ENCODE measurements at places on chromosomes 4 and X. TPM values are rescaled to one million over a fixed set of nuclear protein-coding genes. Genes with fewer than 3 reads are reported as not detected.
A peak's percentile ranks its signal among the peaks of the same experiment; 100 is the strongest.

DNA sequence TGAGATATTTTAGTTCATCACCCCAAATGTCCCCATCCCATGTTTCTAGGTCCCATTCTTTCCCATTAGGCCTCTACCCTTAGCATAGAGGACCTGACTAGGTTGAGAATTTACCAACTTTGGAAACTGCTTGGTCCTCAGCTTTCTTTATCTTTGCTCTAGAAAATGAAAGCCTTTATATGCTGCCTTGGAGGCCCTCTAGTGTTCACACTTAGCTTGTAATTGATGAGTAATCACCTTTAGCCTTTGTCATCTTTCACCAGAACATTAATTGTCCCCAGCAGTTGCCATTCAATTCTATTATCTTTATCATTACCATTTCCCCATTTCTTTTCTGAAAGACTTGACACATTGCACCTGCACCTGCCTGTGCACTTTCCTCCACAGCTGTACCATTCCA, 589.2 kb upstream of the NR3C2 start:
- DNase-seq: no peak

DNA sequence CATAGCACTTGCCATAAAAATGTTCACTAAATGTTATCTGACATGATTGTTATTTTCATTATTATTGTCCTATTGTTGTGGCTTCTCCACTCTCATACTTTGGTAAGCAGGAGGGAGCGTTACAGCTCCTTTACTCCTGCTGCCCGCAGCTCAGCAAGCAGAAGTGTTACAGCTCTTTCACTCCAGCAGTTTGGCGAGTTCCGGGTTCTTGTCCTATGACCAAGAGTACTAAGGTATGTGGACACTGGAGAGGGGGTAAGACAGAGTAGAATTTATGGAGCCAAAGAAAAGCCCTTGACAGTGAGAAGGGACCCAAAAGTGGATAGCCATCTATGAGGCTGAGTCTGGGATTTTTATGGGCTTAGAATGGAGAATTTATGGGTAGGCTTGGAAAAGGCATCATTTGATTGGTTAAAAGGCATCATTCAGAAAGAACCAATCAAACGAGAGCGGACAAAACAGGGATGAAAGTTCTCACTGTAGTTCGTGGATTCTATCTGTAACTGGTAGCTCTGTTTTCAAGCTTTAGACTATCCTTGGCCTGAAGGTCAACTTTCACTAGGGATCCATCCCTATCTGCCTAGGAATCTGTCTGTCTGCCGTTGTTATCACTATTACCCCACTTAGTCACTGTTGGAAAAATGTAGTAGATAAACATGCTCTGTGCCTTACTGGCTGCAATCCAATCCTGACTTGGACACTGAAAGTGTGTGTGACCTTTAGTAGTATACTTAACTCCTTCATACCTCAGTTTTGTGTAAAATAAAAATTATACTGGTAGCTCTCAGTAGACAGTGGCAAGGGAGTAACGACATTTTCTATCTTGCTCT, 545.6 kb upstream of the LCORL start:
- no peak for DNase-seq

Gene GPR143
- total RNA-seq: not detected

Gene ENPP6
- 0.24 TPM for total RNA-seq

- DNase-seq: no peak
These were observed 195.3 kb upstream of the ANKRD50 start for GRCh38 chr4:124907881-124908280.

Gene PPBP
- not detected for total RNA-seq

DNA sequence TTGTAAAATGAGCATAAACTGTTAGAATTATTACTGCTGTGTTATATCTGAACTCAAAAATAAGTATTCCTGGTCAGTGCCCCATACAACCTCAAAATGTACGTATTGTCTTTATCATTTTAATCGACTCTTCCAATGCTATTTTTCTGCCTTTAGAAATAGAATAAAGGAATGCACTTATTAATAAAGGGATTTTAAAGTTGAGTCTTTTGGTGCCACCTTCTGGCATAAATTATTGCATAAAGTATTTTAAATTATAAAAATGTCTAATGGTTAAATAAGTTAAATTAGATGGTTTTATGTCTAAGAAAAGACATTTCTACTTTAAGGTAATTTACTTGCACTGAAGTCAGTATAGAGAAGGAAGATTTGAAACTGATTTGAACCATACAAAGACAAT, 424.0 kb upstream of the NDST4 start:
- DNase-seq: no peak

DNA sequence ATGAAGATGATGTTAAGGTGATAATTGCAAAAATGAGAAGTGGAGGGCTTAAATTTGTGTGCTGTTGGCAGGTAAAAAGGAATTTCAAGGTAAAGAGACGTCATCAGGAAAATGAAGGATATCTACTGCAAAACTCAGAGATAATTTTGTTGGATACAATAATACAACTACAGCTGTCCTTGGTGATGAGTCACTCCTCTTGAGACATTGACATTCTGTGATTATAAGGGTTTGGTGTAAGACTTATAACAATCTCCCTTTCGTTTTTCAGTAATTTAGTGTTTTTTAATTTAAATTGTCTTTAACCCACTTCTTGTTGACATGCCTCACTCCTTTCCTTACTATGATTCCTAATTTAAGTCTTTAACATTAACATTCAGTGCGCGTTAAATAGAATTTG, 1074.1 kb upstream of the SLIT2 start:
- no peak for DNase-seq

Gene NPY1R
- not detected for total RNA-seq

Gene RBBP7
- 234 TPM for total RNA-seq

DNA sequence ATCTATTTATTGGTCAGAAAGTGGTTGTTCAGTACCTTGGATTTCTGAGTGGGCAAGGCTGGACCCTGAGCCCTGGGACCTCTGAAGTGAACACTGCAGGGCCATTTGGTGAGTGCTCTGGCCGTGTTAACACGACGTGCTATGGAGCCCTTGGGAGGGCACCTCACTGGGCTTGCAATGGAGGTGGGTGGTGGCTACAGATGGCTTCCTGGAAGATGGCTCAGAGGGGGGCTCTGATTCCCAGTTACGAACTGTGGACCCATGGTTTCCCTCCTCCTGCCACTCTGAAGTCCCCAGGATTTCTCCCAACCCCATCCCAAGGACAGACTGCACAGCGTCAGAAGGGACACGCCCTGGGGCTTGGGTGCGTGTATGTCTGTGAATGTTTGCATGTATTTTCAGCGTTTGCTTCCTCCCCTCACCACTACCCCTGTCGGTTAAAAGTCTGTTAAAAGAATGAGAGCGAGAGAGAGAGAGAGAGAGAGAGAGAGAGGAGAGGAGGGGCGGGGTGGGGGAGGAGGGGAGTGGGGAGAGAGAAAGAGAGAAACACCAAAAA, 3.7 kb upstream of the RHOH start:
- no peak for DNase-seq

- DNase-seq: no peak
These were observed 523.6 kb upstream of the BOD1L1 start for GRCh38 chr4:14151101-14151500.

DNA sequence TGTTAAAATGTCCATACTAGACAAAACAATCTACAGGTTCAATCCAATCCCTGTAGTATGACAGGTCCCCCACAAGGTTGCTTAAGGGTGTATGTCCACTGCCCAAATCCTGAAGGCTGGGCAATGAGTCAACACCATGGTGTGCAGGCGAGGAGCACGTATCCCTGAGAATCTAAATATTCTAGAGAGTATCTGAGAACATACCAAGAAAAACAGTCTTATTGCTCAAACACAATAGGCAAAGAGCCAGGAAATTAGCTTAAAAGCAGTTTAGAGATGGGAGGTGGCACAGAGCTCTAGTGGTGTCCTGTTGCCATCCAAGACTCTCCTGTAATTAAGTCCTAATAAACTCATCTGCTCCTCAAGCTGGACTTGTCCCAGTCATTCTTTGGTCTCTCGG, 37.0 kb downstream of the RCHY1 start:
- no peak for DNase-seq

DNA sequence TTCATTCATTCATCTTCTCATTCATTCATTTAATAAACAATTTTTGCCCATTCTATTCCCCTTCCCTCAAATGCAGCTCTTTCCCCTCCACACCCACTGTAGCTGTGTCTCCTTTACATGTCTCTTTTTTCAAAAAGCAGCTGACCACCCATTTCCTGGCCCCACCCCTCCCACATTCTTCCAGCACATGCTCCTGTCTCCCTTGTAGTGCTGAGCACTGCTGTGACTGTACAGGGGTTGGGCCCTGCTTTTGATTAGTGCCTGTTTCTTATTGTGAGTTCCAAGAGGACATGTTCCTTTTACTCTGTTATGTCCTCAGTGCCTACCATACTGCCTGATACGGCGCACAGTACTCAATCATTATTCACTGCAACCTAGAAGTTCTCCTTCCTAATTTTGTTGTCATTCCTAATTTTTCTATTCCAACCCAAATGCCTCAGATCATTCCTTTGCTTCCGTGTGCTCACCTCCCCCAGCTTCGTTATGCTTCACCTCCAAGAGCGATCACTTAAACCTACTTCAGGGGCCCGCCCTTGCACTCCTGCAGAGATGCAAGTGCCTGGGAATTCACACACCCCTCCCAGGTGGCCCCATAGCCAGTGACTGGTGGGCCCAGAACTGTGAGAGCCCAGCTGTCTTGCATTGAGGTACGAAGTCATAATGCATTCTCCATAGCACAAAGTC, 152.2 kb downstream of the STK32B start:
- DNase-seq: no peak

- no peak for DNase-seq
These were observed 86.4 kb downstream of the SMIM20 start for GRCh38 chr4:26000274-26000950.

Gene SLC25A14
- total RNA-seq: 14.3 TPM

DNA sequence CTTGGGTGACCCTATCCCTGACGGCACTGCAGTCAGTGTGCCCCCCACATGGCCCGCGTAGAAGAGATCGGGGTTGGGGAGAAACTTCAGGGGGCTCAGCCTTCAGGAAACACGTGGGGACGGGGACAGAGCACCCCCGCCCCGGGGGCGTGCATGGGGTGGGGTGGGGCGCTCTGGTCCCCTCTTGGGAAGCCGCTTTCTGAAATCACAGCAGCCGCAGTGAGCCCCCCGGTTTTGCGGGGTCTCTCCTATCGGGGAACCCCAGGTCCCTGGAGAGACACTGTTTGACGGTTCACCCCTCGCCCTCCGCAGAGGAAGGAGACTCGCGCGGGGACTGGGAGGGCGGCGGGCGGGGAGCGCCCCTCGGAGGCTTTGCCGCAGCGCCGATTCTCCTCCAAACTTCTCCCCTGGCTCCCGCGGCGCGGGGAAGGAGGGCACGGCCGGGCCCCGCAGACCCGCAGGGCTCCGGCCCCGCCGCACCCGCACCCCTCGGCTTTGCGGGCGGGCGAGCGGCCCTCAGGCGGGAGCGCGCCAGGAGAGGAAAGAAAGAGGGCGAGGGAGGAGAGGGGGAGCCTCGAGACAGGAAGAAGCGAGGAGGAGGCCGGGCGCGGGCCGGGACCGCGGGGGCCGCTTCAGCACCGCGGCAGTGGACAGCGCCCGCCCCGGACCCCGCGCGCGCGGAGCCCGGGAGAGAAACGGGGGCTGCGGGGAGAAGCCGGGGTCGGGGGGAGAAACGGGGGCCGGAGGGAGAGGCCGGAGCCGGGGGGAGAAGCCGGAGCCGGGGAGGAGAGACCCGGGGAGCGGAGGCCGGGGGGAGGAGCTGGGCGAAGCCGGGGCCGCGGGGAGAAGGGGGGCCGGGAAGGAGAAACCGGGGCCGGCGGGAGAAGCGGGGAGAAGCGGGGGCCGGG, 612 bp downstream of the CPLX1 start:
- no peak for DNase-seq

- no peak for DNase-seq
These were observed 172.5 kb downstream of the ANKRD50 start for GRCh38 chr4:124540014-124540413.

DNA sequence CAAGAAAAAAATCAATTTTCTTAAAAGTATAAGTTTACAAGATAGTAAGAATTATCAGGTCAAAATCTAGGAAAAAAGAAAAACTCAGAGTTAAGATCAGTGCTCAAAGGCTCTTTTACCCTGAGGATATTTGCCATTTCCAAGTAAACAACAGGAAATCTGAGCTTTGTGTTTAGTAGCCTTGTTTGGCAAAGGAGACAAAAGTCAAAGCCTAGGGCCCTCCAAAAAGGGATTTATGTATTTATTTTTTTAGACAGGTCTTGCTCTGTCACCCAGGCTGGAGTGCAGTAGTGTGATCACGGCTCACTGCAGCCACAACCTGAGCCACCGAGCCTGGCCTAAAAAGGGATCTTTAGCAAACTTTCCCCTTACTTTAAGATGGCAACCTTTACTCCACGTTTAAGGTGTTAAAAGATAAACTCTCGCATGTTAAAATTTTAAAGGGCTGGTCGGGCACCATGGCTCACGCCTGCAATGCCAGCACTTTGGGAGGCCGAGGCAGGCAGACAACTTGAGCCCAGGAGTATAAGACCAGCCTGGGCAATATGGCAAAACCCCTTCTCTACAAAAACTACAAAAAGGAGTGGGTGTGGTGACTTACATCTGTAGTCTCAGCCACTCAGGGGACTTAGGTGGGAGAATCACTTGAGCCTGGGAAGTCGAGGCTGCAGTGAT, 21.3 kb upstream of the OPHN1 start:
- no peak for DNase-seq

DNA sequence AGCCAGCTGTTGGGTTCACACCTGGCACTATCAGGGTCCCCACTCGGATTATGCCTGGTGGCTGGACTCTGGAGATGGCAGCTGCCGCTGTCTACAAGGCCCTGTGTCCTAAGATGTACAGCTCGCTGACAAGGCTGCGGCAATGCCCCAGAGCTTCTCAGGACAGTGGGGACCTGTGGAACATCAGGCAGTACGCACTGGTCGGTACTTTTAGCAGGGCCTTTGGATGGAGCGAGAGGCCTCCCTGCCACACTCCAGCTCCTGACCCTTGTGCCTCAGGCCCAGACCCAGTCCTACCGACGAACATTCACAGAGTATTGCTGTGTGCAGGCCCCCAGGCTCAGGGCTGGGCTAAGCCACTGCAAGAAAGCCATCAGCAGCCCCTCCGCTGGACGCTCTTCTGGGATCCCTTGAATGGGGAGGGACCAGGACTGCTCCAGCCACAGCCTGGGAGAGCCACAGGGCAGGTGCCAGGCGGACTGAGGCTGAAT, 45.7 kb upstream of the HMX1 start:
- DNase-seq: no peak

- DNase-seq: no peak
These were observed 1316.3 kb downstream of the STIM2 start for GRCh38 chr4:28176942-28177341.

Gene NAP1L3
- total RNA-seq: 3.6 TPM

- DNase-seq: no peak
These were observed 95.0 kb upstream of the GIMD1 start for GRCh38 chr4:106463622-106464021.

GRCh38 chrX:17736856-17737709, at the start of gene SCML1:
Gene SCML1, plus strand, starts transcription at chrX:17737493. Its CDS starts 6,694 bp downstream, at chrX:17744187.
- peak; percentile 82 for DNase-seq

Gene IL2
- total RNA-seq: 19.1 TPM

DNA sequence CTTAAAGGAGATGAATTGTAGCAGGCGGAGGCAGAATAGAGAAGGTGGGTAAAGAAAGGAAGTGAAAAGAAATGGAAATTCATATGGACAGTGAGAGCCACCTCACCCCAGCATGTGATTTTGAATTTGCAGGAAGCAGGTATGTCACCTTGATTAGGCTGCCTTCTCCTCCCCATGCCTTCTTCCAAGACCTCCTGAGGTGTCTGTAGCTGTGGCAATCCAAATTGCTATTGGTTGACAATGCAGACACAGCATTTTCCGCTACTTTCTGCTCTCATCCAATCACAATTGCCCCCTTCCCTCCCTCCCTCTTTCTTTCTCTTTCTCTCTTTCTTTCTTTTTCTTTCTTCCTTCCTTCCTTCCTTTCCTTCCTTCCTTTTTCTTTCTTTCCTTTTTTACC, 38.5 kb downstream of the RAB33B start:
- DNase-seq: no peak
